ENCODE measurements at places on chromosomes 16 and 17.

GRCh38 chr17:13728781-13729180 is 127.1 kb upstream of the HS3ST3A1 start:
- DNase-seq: no peak

DNA sequence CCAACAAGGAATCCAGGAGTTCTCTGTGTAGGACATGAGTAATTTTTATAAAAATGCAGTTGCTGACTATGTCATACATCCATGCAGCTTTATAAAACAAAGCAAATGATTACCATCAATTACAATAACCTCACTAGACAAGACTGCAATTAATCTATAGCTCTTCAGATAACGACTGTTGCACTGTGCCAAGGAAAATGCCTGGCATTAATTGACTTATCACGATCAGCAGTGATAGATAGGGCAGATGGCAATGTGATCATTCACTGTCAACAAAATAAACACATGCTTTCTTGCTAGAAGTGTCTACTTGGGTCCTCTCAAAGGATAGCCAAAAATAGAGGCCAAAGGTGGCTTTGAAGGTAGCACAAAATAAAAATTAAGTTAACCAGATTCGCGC is 415.0 kb downstream of the CA10 start:
- DNase-seq: no peak

DNA sequence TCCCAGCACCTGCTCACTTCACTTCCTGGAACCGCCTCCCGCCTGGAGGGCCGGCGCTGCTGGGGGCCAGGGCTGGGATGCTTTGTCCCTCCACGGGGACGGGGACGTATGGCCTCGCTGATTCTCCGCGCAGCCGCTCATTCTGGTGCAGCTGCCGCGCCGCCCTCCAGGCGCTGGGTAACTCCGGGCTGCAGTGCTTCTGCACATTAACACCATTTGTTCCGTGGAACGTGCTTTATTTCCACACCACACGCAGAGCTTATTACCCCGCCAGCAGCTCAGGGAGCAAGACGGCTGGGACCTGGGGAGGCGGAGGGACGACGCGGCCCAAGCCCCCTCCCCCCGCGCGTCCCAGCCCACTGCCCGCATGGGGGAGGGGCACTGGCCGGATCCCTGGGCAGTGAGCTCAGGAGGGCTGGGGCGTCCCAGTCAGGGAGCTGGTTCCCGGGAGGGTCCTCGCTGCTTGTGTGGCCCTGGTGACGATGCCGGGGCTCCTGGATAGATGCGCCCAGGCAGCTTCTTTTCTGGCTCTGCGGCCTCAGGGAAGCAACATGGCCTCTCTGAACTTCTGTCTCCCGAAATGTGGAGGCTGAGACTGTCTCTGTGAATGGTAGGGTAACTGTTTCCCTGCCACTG is 45.4 kb upstream of the ACSF3 start:
- DNase-seq: no peak

DNA sequence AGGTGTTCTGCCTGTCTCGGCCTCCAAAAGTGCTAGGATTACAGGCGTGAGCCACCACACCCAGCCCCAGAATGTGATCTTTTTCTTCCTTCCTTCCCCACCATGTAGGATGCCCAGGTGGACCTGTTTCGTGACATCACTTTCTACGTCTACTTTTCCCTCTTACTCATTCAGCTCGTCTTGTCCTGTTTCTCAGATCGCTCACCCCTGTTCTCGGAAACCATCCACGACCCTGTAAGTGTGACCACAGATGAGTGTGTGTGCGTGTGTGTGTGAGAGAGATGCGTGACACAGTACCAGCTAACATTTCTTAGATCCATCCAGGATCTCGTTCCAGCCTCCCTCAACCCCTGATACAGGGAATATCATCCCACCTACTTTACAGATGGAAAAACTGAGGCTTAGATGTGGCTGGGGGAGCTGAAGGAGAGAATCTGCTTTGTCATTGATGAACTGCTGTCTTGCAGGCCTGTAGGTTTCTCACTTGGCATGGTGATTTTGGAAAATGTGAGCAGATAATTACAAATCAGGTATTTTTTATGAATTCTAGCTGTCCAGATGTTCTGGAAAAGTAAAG is 67.1 kb downstream of the ABCC1 start:
- DNase-seq: no peak

Data from activated CD4-positive, alpha-beta T cell treated with anti-CD3 and anti-CD28 coated beads, Interleukin-2, amount 50 U/mL, for 4 hours (primary cell).